Activated naive CD4-positive, alpha-beta T cell treated with Interleukin-2 at 50 U/mL for 16 hours (primary cell): ENCODE measurements at places on chromosomes 7 and 10.

DNA sequence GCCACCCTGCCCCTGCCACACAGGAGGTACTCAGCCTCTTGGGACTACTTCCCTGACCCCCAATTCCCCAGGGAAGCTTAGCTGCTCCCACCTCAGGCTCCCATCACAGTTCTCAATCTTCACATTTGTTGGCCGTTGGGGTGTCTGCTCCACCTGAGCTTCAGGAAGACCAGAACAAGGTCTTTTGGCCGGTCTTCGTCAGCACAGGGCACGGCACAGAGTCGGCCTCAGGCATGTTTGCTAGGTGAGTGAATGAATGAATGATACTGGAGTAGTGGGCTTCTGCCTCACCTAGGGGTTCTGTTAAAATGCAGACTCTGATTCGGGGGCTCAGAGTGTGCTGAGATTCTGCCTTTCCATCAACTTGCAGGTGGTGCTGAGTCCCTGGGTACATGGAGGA, 20.3 kb downstream of the GPRIN2 start:
- DNase-seq, result no peak

- no peak for DNase-seq
These were observed 131.7 kb downstream of the DNAJB6 start for GRCh38 chr7:157468221-157469111.

DNA sequence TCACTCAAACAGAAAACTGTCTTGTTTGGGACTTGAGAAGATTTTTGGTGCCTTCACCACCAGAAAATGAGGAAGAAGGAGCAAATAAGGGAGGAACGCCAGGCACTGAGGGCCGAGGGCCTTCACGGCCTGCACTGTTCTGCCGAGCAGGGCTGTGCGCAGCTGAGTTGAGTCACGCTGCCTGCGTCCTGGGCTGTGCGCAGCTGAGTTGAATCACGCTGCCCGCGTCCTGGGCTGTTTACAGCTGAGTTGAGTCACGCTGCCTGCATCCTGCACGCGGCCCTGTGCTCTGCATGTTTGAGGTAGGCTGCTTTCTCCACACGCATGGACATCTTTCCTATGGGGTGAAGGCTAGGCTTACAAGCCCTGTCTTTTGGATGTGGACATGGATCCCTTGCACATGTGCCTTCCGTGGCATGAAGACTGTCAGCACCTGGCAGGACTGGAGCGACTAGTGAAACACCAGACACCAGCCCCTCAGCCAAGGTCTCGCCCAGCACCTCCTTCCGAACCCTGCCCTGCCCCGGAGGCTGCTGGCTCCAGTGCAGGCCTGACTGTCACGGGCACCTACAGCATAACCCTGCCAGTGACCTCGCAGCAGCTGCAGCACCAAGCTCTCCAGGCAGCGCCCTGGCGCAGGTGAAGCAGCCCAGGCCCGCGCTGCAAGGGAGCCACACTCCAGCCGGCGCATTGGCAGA, 96.7 kb downstream of the HTR5A start:
- peak; percentile 53 for DNase-seq

GRCh38 chr10:97003804-97004201, 171.7 kb downstream of the LCOR start:
- no peak for DNase-seq

DNA sequence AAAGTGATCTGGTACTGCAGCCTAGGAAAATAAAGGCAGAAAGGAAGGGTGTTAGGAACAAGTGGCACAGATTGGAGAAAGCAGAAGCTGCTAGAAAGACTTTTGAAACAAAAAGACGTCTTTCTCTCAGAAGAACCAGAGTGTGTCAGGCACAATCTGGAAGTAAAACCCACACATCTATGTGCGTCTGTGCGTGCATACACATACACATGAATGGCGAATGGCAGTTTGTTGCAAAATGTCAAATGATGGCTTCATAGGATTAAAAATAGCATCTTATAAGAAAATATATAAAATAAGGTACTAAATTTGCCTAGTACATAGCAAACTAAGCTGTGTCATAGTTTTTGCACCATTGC, 246.3 kb downstream of the CDK14 start:
- no peak for DNase-seq
